Left renal cortex interstitium (tissue), 4 donors: ENCODE measurements at places on chromosomes 6 and 20.

DNA sequence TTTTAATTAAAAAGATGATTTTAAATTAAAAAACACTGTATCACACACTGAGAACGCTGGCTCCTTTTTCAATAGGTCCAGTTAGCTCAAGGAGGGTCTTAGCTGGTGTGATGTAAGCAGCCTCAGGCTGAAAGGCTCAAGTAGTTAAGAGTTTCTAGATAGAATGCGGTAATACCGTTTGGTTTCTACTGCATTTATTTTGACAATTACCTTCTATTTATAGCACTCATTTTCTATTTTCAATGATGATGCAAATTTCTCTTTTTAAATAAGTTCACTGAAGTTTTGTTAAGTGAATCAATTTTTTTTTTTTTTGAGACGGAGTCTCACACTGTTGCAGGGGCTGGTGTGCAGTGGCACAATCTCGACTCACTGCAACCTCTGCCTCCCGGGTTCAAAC lies 87.1 kb downstream of the PREX1 start:
- no peak for DNase-seq

DNA sequence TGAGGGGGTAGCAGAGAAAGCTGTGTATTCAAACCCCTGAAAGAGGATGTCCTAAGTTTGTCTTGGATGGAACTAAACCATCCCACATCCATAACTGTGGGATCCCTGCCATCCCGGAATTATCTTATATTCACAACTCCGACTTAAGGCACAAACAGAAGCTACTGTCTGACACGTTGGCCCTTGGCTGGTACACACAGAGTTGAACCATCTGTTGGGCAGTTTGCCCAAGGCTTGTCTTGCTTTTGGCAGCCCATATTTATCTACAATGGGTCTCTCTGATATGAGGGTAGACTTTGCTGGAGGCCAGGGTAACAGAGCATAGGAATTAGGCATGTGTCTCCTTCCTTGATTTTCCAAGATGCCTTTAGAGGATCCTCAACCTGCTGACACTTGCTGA lies 116.6 kb upstream of the PROKR2 start:
- DNase-seq = no peak

GRCh38 chr6:138456401-138456790 lies 42.9 kb downstream of the NHSL1 start:
- DNase-seq = no peak

GRCh38 chr6:78390066-78390465 lies 477.3 kb upstream of the IRAK1BP1 start:
- DNase-seq = no peak

GRCh38 chr6:106085984-106086813 lies at the start of gene PRDM1:
TSS of gene PRDM1 (plus strand) at chr6:106086336. CDS start at chr6:106086554, 218 bp downstream.
- no peak for DNase-seq
